ENCODE measurements at places on chromosomes 16 and 17.

- DNase-seq, result no peak
Measured at GRCh38 chr16:74774223-74775139, at the start of gene FA2H. Gene FA2H (minus strand): TSS chr16:74774820. CDS start chr16:74774755, 65 bp downstream.

GRCh38 chr16:81713295-81713772, 65.8 kb upstream of the PLCG2 start:
- no peak for DNase-seq

DNA sequence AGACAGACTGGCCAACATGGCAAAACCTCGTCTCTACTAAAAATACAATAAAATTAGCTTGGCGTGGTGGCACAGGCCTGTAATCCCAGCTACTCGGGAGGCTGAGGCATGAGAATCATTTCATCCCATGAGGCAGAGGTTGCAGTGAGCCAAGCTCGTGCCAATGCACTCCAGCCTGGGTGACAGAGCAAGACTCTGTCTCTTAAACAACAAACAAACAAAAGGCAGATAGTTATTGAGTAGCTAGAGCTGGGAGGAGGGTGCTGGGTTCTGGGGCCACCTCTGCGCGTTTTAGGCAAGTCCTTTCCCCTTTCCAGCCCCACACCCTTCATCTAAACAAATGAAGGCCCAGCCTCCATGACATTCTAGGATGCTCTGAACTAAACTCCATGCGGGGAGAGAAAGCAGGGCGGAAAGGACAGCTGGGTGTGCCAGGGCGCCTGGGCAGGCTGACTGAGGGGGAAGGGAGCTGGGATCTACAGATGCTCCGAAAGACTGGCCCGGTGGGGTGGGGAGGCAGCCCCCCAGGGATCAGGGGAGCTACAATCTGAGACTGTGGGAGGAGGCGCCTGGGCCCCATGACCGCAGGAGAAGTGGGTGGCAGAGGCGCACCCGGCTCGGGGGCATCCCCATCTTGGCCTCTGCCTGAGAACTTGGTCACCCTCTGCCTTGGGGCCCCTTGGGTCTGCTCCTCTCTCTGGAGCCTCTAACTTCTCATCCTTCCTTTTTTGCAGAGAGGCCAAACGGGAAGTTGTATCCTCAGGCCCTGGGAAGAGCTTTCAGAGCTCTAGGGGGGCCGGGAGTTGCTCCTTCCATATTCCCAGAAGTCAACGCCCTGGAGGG, 910 bp downstream of the ITGAL start:
- DNase-seq, result no peak

DNA sequence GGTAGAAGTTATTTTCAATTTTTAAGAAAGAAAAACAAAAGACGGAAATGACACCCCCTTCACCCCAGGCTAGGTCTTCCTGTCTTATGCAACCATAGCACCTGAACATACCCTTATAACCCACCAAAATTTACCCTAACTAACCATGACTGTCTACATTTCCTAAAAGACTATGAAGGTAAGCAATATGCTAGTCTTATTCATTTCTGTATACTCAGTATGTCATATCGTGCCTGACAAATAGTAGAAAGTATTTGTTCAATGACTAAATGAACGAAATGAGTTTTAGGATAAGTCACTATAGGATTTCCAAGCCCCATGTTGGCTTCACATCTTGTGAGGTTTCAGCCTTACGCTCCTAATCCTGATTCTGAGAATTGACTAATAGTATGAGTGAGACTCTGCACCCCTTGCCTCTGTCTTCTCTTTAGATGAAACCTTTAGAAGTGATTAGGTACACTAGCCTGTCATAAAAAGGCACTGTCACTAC, 6.5 kb downstream of the ADAT1 start:
- DNase-seq, result no peak

GRCh38 chr17:19019041-19019941, 14.7 kb upstream of the FAM83G start:
- no peak for DNase-seq
